CD4-positive, alpha-beta memory T cell (primary cell): ENCODE measurements at places on chromosomes 11 and 22.

DNA sequence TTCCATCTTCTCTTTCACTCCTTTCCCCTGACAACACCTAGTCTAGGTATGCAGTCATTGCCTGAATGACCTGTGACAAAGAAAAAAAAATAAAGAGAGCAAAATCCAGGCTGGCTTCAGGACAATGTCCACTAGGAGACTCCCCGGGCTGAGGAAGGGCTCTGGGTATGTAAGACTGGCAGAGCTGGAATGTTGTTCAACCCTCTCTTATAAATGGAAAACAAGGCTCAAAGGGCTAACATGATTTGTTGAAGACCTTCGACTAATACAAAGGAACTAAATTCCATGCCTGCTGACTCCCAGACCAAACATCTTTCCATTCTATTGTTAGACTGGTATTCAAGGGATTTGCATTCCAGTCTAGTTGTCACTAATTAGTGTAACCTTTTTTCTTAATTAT, 122.2 kb downstream of the ARL14EP start:
- H3K4me3 ChIP-seq = no peak overlapping the region
- H3K27ac ChIP-seq = no peak overlapping the region
- H3K36me3 ChIP-seq = no peaks in the 10 kb centered on the region
- no peaks in the 10 kb centered on the region for H3K4me1 ChIP-seq

- no peak for DNase-seq
- H3K4me1 ChIP-seq = peaks cover 47% of the 10 kb centered on the region
- no peaks in the 10 kb centered on the region for H3K27me3 ChIP-seq
- H3K27ac ChIP-seq = no peak overlapping the region
- no peaks in the 10 kb centered on the region for H3K36me3 ChIP-seq
Observed at GRCh38 chr11:88360141-88360540, 22.6 kb upstream of the CTSC start.

GRCh38 chr22:46576556-46577367, 39.3 kb upstream of the CELSR1 start:
- peak overlapping the region; percentile 52 for H3K4me3 ChIP-seq
- peak; percentile 75 for DNase-seq
- peaks cover 26% of the 10 kb centered on the region for H3K4me1 ChIP-seq
- peak overlapping the region; percentile 35 for H3K27ac ChIP-seq
- H3K27me3 ChIP-seq = no peaks in the 10 kb centered on the region
- H3K36me3 ChIP-seq = no peaks in the 10 kb centered on the region

DNA sequence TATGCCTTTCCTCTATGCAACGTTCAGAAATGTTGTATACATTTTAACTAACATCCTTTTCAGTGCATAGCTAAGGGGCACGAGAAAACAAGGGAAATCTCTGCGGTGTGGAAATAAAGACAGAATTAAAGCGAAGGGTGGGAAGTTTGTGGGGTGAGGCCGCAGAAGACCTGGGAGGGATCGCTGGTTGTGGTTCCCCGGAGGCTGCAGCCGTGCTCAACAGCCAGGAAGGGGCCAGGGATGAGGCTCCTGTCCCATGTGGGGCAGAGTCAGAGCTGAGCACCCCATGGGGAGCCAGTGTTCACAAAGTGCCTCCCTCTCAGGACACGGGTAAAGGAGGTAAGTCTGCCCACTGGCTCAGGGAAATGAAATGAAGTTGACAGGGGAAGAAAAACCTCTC, 67.5 kb downstream of the MYEOV start:
- no peaks in the 10 kb centered on the region for H3K27me3 ChIP-seq
- no peak overlapping the region for H3K4me3 ChIP-seq
- H3K27ac ChIP-seq = no peak overlapping the region
- H3K4me1 ChIP-seq = no peaks in the 10 kb centered on the region
- DNase-seq = no peak
- no peaks in the 10 kb centered on the region for H3K36me3 ChIP-seq

DNA sequence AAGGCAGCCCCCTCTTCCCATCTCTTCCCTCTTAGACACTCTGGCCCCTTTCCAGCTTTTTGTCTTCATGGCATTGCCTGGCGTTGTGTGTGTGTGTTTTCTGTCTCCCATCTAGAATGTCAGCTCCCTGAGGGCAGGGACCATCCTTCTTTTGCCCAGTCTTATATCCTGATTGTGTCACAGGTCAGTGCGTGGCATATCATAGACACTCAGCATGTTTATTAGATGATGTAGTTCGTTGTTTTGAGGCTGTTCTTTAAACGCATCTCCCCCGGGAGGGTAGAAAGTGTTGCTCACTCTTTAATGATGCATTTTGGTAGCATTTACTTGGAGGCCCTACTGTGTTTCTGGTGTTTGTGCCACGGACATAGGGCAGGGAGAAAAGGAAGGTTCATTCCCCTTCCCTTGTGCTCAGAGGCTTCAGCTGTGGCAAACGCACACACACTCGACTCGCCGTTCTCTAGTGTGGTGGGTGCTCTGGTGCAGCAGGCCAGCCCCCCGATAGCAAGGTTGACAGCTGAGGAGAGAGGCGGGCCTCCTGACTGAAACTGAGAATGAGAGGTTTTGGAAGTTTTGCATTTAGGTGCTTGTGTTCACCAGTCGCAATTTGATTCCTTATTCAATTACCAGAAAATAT, 60.2 kb downstream of the TNRC6B start:
- peak overlapping the region; percentile 10 for H3K27ac ChIP-seq
- peaks cover 78% of the 10 kb centered on the region for H3K4me1 ChIP-seq
- no peak for DNase-seq
